ENCODE measurements at places on chromosomes 1 and 21.

GRCh38 chr1:9121496-9122409 is 7.1 kb downstream of the GPR157 start:
- DNase-seq, result peak; percentile 54

DNA sequence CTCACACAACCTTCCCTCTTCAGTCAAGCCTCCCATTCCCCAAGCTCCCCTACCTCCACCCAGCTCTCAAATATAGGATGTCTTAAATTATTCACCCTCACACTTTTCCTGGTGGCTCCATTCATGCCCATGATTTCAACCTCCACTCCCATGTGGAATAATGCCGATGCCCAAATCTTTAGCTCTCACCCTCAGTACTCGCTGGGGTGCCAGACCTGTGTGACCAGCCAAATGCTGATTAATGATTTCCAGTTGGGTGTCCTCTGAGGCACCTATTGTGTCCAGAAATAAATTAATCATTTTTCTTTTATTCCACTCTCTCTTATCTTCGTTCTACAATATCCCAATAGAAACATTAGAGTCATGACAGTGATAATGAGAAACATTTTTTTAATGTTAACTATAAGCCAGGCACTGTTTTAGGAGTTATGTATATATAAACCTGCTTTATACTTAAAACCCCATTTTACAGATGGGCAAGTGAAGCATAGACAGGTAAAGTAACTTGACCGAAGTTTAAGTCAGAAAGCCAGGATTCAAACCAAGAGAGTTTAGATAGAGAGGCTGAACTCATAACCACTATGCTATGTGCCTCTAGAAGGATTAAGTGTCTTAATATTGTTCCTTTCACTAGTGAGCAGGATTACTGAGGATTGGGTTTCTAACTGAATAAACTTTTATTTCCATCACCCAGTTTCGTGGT is 209.7 kb downstream of the DUSP10 start:
- DNase-seq, result no peak

- DNase-seq, result no peak
Measured at GRCh38 chr21:45472445-45473365, 67.7 kb downstream of the COL18A1 start.

DNA sequence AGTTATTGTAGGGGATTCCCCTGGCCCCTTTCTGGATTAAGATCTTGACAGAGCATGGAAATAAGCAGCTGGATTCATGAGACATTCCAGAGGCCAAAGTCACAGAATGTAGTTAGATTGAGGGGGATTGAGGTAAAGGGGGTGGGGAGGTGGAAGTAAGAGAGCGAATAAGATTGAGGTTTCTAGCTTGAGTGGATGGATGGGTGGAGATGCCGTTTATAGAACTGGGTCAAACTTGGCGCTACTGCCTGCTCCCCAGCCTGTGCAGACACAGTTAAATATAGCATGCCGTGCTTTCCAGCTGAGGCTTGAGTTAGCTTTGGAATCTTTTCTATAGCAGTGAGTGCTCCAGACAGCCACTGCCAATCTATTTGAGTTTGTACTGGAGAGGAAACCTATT is 85.7 kb downstream of the DYRK1A start:
- DNase-seq, result no peak

DNA sequence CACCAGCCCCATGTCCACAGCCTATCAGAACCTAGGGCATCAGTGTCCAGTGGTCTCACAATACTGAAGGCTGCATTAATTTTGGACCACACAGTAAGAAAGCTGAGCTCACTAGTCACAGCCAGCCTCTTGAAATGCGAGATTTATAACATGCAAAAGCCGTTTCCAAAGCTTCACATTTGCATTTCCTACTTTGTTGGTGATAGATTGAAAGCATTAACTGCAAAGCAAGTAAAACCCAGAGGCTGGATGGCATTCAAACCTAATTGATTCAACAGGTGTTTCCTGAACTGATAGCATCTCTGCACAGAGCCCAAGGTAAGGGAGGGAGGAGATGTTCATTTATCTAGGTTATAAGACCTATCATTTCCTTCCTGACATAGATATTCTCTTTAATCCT is 410.1 kb downstream of the OMA1 start:
- no peak for DNase-seq

GRCh38 chr1:12715896-12716437 is at the start of gene AADACL3:
Gene AADACL3, plus strand, starts transcription at chr1:12716110. Its CDS starts 67 bp downstream, at chr1:12716177.
- DNase-seq, result no peak

GRCh38 chr1:179447489-179447888 is 81.7 kb downstream of the AXDND1 start:
- DNase-seq, result no peak

- DNase-seq, result no peak
Measured at GRCh38 chr1:220761688-220762427, 13.7 kb downstream of the MTARC2 start.

DNA sequence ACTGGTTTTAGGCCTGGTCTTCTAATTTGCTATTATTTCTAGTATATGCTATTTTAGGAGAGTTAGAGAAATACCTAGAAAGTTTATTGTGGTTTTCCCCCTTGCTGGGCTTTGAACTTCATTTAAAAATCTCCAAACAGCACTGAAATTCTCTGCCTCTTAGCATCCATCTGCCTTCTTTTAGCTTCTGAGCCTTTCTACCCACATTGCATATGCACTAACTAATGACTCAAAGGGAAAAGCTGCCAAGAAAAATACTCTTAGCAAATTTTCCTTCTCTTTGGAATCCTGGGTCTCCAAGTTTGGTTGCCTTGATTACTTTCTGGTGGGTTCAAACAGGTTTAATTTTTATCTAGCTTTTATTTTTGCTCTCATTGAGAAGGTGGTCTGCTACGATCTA is 408.4 kb upstream of the PTBP2 start:
- DNase-seq, result no peak

- no peak for DNase-seq
Measured at GRCh38 chr1:50156241-50157010, 47.7 kb downstream of the ELAVL4 start.

Data from GM06990 (cell line).